ENCODE measurements at places on chromosomes 5 and 9.

GRCh38 chr5:97847920-97848631 lies 665.0 kb upstream of the RIOK2 start:
- no peak for DNase-seq

GRCh38 chr5:386432-387341 lies 56.3 kb upstream of the EXOC3 start:
- no peak for DNase-seq

GRCh38 chr5:86465052-86465838 lies 152.5 kb upstream of the COX7C start:
- DNase-seq: no peak

DNA sequence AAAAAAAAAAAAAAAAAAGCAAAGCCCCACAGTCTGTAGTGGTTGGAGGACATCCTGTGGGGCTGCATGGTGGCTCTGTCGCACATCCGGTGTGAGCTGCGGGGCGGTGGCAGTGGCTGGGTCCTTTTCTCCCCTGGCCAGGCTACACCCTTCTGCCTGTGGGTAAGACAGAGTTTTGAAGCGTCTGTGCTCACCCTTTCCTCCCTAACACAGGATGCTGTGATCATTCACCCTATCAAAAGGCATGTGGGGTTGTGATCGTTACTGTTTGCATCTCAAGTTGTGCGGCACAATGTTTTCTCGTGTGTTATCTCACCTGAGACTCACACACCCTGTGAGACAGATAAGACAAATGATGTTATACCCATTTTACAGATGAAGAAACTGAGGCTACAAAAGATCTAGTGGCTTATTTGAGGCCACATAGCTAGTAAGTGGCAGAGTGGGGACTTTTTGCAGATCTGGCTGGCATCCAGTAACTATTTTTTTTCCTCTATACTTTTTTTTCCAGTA lies 17.5 kb downstream of the IRF1 start:
- peak; percentile 77 for DNase-seq

DNA sequence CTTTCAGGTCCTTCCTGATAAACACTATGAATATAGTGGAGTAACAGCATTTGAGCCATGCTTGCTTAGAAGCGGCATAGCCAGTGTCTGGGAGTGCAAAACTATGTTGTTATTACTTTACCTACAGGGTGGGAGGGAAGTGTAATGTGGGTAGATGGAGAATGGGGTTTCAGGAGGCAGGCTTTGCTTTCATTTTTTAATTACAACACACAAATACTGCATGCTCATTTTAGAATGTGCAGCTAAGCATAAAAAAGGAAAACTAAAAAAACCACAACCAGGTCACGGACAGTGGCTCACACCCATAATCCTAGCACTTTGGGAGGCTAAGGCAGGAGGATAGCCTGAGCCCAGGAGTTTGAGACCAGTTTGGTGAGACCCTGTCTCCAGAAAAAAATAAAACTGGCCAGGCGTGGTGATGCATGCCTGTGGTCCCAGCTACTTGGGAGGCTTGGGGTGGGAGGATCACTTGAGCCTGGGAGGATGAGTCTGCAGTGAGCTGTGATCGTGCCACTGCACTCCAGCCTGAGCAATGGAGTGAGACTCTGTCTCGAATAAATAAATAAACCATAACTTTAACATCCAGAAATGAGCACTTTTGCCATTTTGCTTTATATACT lies 20.2 kb downstream of the HAVCR1 start:
- DNase-seq: no peak

DNA sequence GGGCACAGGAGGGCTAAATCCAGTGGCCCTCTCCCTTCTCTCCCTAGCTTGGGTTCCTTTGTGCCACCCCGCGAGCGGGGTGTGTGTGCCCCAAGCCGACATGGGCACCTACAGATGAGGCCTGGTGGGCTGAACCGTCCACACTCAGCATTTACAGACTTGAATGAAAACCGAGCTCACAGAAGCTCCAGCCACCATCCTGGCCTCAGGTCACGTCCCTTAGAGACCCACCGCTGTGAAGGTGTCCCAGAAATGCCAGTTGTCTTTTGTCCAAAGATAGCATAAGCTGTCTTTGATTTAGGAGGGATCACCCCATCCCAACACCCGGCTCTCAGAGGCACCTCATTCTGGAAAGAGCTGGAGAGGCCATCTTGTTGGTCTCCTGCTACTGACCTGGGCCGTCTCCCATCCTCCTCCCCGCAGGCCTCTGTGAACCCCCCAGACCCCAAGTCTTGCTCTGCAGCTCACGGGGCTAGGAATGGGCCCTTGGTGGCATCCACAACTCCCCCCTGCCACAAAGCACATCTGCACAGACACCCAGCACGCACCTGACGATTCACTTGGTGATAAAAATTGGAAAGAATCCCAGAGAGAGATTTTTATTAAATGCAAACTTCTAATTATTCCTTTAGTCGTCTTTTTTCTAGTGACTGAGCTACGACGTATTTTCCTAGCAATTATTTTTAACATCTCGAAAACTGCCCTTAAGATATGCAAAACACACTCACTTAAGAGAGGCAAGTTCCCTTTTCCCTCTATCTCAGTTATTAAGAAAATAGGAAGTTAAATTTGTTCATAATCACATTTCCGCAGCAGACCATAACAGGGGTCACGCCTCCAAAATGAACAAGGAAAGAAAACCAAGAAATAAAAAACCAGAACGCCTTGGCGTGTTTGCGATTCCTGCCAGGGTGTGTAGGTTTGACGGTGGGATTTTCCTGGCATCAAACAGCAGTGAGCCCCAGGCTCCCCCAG lies 80.5 kb upstream of the LMX1B start:
- no peak for DNase-seq

- DNase-seq: no peak
Observed at GRCh38 chr5:133314086-133314485, 262.3 kb downstream of the HSPA4 start.

DNA sequence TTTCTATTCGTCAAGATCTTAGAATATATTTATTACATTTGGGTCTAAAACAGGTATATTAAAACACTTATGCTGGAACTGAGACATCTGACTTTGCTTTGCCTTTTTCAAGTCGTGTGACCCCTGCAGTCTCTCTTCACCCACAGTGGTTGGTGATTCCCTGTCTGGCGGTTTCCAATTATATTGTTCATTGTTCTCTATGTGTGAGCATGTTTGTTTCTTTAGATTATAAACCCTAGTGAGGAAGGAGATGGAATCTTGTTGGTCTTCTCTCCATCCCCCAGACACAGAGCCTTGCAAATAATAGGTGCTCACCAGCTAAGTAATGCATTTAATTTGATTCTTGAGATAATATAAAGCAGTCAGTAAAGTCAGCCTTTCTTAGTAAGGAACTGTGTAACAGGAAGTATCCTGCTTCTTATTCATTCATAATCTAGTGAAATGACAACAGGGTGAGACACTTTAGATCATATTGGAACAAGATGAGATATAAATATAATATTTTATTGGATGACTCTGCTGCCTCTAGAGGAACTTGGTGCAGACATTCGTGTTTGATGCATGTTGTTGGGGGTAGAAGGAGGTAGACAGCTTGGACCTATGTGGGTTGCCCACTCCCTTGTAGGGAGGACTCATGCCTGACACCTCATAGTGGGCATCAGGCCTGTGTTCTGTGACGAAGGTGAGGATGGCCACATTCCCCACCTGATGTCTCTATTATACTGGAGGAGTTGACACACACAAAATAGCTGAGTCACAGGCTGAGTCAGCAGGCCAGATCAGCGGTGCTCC lies 88.1 kb downstream of the FGF1 start:
- no peak for DNase-seq

DNA sequence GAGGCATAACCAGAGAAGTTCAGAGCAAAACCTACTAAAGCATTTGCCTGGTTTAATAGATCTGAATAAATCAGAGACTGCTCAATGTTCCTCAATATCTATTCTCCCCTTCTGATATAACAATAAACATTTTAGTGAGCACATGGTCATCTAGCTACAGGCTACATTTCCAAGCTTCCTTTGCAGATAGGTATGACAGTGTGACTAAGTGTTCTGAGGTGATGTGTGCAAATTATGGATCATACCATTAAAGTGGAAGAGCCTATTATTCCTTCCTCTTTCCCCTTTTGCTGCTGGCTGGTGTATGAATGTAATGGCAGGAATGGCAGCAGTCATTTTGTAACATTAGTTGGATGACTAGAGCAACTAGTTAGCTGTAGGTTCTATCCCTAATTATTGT lies 285.8 kb upstream of the RASA1 start:
- DNase-seq: no peak

DNA sequence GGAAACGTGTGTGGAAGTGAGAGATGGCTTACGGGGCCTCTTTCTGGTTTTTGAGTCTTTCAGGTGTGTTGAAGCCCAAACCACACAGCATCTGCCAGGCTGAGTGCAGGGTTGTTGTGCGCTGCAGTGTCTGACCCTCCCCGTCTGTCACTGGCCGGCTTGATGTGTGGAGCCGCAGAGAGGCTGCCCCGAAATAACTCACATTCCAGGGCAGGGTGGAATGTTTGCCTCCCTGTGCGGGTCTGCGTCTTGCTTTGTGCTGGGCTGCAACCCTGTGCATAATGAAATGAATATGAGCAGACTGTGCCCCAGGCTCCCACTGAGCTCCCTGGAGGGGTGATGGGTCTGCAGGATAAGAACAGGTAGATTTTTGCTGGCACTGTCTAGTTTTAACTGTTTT lies 9.9 kb upstream of the PLEKHG4B start:
- DNase-seq: no peak
